Trophoblast cell (in vitro differentiated cells and primary cell): ENCODE measurements at places on chromosomes 13 and 19.

GRCh38 chr13:57815600-57815999 lies 184.1 kb downstream of the PCDH17 start:
- no peak overlapping the region for H3K27ac ChIP-seq
- no peaks in the 10 kb centered on the region for H3K4me1 ChIP-seq
- no peak for DNase-seq
- H3K27me3 ChIP-seq: no peaks in the 10 kb centered on the region
- no peak overlapping the region for H3K4me3 ChIP-seq
- no peaks in the 10 kb centered on the region for H3K36me3 ChIP-seq

DNA sequence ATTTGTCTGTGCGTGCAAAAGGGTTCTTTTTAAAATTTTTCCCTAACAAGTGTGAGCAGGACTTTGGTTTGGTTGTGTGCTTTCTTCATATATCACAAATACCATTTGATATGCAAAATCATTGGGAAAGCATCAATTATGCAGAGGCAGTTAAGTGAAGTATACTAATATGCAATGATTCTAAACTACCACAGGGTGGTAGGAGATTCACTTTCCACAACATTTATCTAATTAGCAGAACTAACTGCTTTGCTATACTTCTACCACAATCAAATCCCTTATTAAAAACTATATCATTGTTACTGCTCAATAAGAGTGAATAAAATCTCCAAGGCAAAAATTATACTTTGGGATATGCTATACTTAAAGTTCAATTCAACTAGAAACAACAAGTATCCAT lies 2738.9 kb upstream of the PCDH20 start:
- no peak overlapping the region for H3K4me3 ChIP-seq
- no peak overlapping the region for H3K27ac ChIP-seq
- no peaks in the 10 kb centered on the region for H3K27me3 ChIP-seq
- no peaks in the 10 kb centered on the region for H3K36me3 ChIP-seq

DNA sequence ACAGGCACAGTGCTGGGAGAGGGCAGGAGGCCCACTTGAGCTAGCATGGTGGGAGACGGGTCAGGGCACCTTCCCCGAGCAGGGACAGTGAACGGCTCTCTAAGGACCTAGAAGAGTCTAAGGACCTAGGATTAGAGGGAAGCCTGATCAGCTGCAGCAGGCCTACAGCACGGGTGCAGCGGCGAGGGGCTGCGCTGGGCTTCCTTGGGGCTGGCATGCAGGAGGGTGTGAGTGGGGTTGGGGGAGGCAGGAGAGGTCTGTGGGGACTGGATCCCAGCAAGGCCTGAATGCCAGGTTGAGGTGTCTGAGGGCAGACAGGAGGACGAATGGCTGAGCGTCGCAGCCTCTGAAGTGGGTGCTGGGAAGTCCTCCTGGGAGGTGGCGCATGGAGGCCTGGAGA lies 3.6 kb downstream of the SCAF1 start:
- DNase-seq: no peak
- no peak overlapping the region for H3K4me3 ChIP-seq
- no peaks in the 10 kb centered on the region for H3K27me3 ChIP-seq

GRCh38 chr19:1409204-1410005 lies 2.0 kb downstream of the DAZAP1 start:
- H3K4me1 ChIP-seq: peaks cover 30% of the 10 kb centered on the region
- H3K27me3 ChIP-seq: no peaks in the 10 kb centered on the region
- peak overlapping the region; percentile 86 for H3K4me3 ChIP-seq
- DNase-seq: no peak
- peak overlapping the region; percentile 83 for H3K27ac ChIP-seq

- H3K36me3 ChIP-seq: no peaks in the 10 kb centered on the region
- no peak for DNase-seq
- no peak overlapping the region for H3K4me3 ChIP-seq
- H3K4me1 ChIP-seq: peaks cover 2% of the 10 kb centered on the region
- H3K27me3 ChIP-seq: no peaks in the 10 kb centered on the region
- no peak overlapping the region for H3K27ac ChIP-seq
Observed at GRCh38 chr13:34064456-34065205, 246.7 kb downstream of the RFC3 start.

GRCh38 chr19:42199440-42200115 lies 17.9 kb downstream of the DEDD2 start:
- no peaks in the 10 kb centered on the region for H3K4me1 ChIP-seq
- peaks cover 72% of the 10 kb centered on the region for H3K36me3 ChIP-seq

DNA sequence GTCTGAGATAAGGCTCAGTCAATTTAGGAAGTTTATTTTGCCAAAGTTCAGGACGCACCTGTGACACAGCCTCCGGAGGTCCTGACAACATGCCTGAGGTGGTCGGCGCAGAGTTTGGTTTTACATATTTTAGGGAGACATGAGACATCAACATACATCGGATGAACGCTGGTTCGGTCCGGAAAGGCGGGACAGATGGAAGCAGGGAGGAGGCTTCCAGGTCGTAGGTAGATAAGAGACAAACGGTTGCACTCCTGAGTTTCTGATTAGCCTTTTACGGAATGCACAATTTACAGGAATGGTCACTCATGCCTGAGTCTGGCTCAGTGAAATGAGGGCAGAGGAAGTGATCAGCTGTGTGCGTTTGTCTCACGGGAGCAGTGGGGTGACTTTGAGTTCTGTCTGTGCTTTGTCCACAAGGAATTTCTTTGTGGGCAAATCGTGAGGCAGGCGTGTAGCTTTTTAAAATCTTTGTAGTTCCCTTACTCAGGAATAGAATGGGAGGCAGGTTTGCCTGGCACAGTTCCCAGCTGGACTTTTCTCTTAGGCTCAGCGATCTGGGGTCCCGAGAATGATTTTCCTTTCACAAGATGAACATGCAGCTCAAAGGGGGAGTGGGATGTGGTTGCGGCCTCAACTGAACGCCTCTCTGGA lies 36.2 kb downstream of the C13orf46 start:
- H3K36me3 ChIP-seq: no peaks in the 10 kb centered on the region
- peaks cover 11% of the 10 kb centered on the region for H3K4me1 ChIP-seq
- H3K4me3 ChIP-seq: no peak overlapping the region
- no peaks in the 10 kb centered on the region for H3K27me3 ChIP-seq

DNA sequence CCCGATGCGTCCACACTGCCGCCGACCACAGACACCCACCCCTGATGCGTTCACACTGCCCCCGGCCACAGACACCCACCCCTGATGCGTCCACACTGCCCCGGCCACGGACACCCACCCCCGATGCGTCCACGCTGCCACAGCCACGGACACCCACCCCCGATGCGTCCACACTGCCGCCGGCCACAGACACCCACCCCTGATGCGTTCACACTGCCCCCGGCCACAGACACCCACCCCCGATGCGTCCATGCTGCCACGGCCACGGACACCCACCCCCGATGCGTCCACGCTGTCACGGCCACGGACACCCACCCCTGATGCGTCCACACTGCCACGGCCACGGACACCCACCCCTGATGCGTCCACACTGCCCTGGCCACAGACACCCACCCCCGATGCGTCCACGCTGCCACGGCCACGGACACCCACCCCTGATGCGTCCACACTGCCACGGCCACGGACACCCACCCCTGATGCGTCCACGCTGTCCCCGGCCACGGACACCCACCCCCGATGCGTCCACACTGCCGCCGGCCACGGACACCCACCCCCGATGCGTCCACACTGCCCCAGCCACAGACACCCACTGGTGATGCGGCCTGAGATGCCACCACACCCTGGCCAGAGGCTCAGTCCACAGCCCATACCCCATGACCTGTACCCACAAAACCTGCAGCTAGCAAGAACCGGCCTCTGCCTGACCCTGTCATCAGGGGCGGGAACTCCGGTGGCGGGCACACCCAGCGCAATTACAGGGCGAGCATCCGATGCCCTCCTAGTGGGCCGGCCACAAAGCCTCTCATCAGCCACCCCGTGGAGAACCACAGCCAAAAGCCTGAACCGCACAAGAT lies 28.4 kb downstream of the RASA3 start:
- H3K27ac ChIP-seq: no peak overlapping the region
- peaks cover 34% of the 10 kb centered on the region for H3K4me1 ChIP-seq
- no peak overlapping the region for H3K4me3 ChIP-seq
- DNase-seq: no peak
- H3K27me3 ChIP-seq: no peaks in the 10 kb centered on the region

- no peak within 1 kb of the TSS for H3K4me3 ChIP-seq
- H3K27me3 ChIP-seq: no peaks in the 10 kb centered on the region
- no peaks in the 10 kb centered on the region for H3K36me3 ChIP-seq
- H3K4me1 ChIP-seq: peaks cover 2% of the 10 kb centered on the region
Observed at GRCh38 chr13:85799097-85799582, at the start of gene SLITRK6. TSS of gene SLITRK6 (minus strand) at chr13:85799419. CDS start at chr13:85796508, 2,911 bp downstream.

DNA sequence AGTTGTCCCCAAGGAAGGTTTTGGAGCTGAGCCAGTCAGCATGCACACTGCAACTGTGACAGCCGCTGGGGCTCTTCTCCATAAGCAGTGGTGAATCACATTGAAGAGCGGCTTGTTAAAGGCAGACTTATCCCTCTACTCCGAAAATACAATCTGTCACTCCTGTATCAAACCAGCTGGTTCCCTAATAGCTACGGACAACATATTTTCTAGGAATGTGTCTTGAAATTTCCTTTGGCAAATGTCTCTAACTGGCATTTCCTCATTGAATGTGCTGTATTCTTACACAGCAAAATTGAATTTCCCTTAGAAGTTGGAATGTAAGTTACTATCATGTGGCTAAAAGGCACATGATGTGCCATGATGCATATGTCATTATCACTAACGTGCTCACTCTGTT lies 104.0 kb upstream of the GPR12 start:
- DNase-seq: no peak
- no peaks in the 10 kb centered on the region for H3K36me3 ChIP-seq
- H3K27me3 ChIP-seq: no peaks in the 10 kb centered on the region
- H3K4me1 ChIP-seq: no peaks in the 10 kb centered on the region
- no peak overlapping the region for H3K27ac ChIP-seq

- peaks cover 17% of the 10 kb centered on the region for H3K4me1 ChIP-seq
- peak within 1 kb of the TSS; percentile 81 for H3K4me3 ChIP-seq
Observed at GRCh38 chr19:2050991-2051772, at the start of gene MKNK2. TSS of gene MKNK2 (minus strand) at chr19:2051244. CDS start at chr19:2050851, 393 bp downstream.

- H3K36me3 ChIP-seq: no peaks in the 10 kb centered on the region
- no peaks in the 10 kb centered on the region for H3K4me1 ChIP-seq
- no peak overlapping the region for H3K27ac ChIP-seq
- H3K4me3 ChIP-seq: no peak overlapping the region
- peak; percentile 98 for DNase-seq
- no peaks in the 10 kb centered on the region for H3K27me3 ChIP-seq
Observed at GRCh38 chr19:737591-738093, 13.3 kb upstream of the MISP start.

- no peaks in the 10 kb centered on the region for H3K36me3 ChIP-seq
- no peak for DNase-seq
- H3K27ac ChIP-seq: no peak overlapping the region
- no peaks in the 10 kb centered on the region for H3K4me1 ChIP-seq
- H3K27me3 ChIP-seq: no peaks in the 10 kb centered on the region
Observed at GRCh38 chr13:31881495-31881882, 142.2 kb downstream of the RXFP2 start.

GRCh38 chr13:75544681-75545330 lies 4.8 kb upstream of the UCHL3 start:
- no peaks in the 10 kb centered on the region for H3K27me3 ChIP-seq
- H3K4me1 ChIP-seq: no peaks in the 10 kb centered on the region
- peak; percentile 84 for DNase-seq
- no peaks in the 10 kb centered on the region for H3K36me3 ChIP-seq
- H3K4me3 ChIP-seq: no peak overlapping the region

GRCh38 chr13:52758114-52758513 lies 18.5 kb upstream of the CNMD start:
- no peak overlapping the region for H3K27ac ChIP-seq
- no peaks in the 10 kb centered on the region for H3K36me3 ChIP-seq
- H3K27me3 ChIP-seq: no peaks in the 10 kb centered on the region
- no peak overlapping the region for H3K4me3 ChIP-seq
- H3K4me1 ChIP-seq: no peaks in the 10 kb centered on the region

DNA sequence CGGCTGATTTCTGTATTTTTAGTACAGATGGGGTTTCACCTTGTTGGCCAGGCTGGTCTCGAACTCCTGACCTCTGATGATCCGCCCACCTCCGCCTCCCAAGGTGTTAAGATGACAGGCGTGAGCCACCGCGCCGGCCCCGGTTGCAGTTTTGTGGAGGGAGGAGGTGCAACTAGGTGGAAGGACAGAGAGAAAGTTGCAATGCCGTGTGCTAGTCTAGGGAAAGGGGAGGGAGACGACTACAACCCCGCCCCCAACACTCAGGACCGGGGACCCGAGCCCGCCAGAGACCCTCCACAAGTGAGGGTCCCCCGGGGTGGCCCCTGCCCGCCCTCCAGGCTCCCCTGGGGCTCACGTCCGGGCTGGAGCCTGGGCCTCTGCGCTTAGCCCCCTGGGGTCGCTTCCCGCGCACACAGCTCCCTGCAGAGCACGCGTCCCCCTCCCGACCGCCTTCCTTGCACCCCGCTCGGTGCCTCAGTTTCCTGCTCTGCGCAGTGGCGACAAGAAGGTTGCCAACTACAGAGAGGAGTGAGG lies 1.2 kb upstream of the ARID3A start:
- no peak for DNase-seq
- H3K4me3 ChIP-seq: peak overlapping the region; percentile 98
- peaks cover 15% of the 10 kb centered on the region for H3K27me3 ChIP-seq

GRCh38 chr13:27039171-27039701 lies 132.4 kb downstream of the USP12 start:
- DNase-seq: no peak
- H3K36me3 ChIP-seq: no peaks in the 10 kb centered on the region
- no peak overlapping the region for H3K4me3 ChIP-seq
- H3K4me1 ChIP-seq: peaks cover 50% of the 10 kb centered on the region
